ENCODE measurements at places on chromosomes 11 and 22.

- no peak for DNase-seq
These were observed 43.2 kb downstream of the ARHGAP42 start for GRCh38 chr11:100730266-100730665.

GRCh38 chr22:42788466-42788865 lies 67.8 kb upstream of the A4GALT start:
- DNase-seq = no peak

DNA sequence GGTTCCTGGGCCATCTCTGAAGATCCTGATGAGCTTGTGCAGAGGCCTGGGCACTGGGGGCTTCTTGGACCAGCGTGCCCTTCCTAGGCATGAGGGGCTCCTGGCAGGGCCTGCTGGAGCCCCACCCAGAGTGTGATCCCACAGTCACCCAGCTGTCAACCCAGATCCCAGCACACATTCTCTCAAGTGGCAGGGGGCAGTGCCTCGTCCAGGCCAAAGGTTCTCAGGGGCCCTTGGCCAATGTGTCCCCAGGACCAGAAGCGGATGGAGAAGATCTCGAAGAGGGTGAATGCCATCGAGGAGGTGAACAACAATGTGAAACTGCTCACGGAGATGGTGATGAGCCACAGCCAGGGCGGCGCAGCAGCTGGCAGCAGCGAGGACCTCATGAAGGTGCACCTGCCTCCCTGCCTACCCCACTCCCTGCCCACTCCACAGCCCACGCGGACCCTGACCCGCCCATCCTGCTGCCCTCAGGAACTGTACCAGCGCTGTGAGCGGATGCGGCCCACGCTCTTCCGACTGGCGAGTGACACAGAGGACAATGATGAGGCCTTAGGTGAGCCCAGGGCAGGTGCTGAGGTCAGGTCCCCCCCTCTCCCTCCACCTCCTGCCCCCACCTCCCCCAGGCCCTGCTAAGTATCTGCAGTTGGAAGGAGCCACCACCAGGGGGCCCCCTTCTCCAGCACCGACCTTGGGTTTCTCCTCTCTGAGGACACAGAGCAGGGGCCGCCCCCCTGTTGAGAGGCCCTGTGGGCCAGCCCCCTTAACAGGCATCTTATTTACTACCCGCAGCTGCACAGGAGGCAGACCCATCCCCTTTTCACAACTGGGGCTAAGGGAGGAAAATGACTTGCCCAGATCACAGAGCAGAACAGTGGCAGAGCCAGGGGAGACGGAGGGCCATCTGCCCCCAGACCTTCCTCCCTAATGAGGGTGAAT lies 14.7 kb downstream of the GGA1 start:
- peak; percentile 28 for DNase-seq

DNA sequence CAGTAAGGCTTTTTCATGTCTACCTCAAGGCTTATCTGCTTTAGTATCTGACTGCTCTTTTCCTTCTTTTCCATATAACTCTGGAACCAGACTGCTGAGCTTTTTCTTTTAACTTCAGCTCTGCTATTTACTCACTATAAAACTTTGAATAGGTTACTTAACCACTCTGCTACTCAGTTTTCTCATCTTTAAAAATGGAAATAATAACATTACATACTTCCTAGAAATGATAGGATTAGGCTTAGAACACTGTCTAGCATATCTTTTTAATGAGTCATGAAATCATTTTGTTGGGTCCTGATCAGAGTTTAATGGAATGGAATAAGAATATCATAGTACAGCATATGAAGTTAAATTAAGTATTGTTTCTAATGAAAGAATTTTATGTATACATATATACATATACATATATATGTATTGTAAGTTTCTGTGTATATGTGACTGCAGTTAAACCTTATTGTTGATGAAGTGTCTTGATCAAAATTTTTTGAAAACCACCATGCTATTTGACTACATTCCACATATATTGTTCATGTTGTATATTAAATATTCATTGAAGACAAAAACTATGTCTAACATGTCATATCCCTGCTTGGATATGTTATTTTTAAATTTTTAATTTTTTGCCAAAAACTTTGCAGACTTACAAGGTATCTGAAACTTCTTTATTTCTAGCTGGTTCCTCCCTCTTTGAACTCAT lies 120.2 kb downstream of the METTL15 start:
- no peak for DNase-seq

GRCh38 chr11:103729617-103730016 lies 306.8 kb upstream of the DDI1 start:
- DNase-seq = no peak

- DNase-seq = no peak
These were observed 29.3 kb downstream of the LMO1 start for GRCh38 chr11:8234425-8234821.

- no peak for DNase-seq
These were observed 71.7 kb upstream of the DRD2 start for GRCh38 chr11:113546757-113547507.

GRCh38 chr11:103007521-103007920 lies 52.0 kb upstream of the MMP13 start:
- no peak for DNase-seq

DNA sequence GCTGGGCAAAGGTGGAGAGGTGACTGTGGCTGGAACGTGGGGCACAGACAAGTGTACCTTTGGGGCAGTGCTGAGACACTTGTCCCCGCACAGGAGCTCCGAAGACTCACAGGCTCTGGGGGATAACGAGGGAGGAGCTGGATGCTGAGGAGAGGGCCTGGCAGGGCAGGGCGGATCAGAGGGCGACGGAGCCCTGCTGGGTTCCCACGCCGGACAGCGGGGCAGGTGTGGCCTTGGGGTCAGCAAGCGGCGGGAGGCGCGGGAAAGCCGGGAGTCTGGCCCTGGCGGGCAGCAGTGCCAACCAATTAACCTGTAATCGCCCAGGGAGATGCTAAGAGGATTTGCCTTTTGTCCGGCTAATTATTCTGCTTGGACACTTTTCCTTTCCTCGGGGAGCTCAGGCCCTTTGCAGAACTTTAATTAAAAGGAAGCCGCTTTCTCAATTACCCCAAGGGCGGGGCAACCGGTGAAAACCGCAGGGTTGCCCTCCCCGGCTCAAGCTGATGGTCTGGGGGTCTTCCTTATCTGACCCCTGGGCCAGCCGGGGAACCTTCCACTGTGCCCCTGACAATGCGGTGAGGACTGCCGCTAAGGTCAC lies 71.5 kb downstream of the WNT7B start:
- DNase-seq = peak; percentile 25

GRCh38 chr11:46667043-46667481 lies 33.4 kb downstream of the ARHGAP1 start:
- no peak for DNase-seq

GRCh38 chr22:49892226-49892899 lies 25.9 kb downstream of the ALG12 start:
- no peak for DNase-seq

- no peak for DNase-seq
These were observed 14.2 kb upstream of the CABP7 start for GRCh38 chr22:29705651-29706050.

DNA sequence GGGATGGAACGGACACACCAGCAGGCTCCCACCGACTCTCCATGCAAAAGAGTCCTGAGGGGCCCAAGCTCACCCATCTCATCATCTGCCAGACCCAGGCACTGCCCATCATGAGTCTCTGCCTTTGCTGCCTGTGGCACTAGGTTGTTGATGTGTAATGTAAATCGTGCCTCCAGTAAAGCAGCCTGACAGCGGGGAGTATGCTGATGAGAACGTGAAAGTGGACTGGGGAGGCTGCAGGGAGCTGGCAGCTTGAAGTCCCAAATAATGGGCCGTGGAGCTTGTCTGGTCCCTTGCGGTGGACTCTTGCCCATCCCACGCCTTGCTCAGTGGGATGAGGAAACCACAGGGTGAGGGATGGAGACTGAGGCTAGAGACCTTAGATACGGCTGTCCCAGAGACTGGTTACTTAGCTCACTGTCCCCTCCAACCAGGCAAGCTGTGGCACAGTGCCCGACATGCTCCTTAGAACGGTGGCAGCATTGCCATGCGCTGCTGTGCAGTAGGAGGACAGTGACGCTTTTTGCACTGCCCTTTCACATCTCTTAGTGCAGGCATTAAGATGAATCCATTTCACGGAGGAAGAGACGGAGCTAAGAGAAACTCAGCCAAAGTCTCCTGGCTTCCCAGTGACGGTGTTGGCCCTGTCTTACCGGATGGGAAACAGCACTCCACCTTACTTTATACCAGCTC lies 39.6 kb upstream of the PLET1 start:
- no peak for DNase-seq

GRCh38 chr11:129458278-129458677 lies 82.6 kb downstream of the BARX2 start:
- no peak for DNase-seq

GRCh38 chr11:36057379-36058042 lies 113.6 kb downstream of the LDLRAD3 start:
- DNase-seq = no peak

DNA sequence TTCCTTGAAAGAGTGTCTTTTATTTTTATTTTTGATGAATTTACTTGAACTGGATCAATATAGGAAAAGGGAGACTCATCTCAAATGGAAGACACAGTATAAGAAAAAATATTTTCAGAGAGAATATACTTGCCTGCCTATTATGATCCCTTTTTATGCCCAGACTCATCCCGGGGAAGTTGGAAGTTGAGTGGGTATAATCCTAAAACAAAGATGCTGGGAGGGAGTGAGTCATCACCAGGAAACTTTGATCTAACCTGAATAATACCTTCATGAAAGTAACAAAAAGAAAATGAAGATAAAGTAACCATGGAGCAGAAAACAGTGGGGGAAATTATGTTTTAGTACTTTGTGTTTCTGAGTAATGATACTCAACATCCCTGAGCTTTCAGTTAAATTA lies 1514.0 kb downstream of the FAM181B start:
- no peak for DNase-seq

DNA sequence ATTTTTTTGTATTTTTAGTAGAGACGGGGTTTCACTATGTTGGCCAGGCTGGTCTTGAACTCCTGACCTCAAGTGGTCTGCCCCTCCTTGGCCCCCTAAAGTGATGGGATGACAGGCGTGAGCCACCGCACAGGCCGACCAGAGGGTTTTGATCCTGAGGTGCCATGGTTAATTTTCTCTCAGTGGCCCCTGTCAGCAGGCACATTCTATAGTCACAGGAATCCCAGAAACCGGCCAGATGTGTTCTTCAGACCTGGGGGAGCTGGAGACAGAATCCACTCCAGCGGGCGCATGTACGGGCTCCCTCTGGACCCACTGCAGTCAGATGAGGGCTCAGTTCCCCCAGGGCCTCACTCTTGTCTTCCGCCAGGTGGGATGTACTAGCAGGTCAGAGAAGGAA lies 17.0 kb downstream of the IGLL1 start:
- no peak for DNase-seq

- DNase-seq = no peak
These were observed 126.1 kb upstream of the TEAD1 start for GRCh38 chr11:12547953-12548650.

- no peak for DNase-seq
These were observed 320.9 kb upstream of the PITPNB start for GRCh38 chr22:28239941-28240340.

DNA sequence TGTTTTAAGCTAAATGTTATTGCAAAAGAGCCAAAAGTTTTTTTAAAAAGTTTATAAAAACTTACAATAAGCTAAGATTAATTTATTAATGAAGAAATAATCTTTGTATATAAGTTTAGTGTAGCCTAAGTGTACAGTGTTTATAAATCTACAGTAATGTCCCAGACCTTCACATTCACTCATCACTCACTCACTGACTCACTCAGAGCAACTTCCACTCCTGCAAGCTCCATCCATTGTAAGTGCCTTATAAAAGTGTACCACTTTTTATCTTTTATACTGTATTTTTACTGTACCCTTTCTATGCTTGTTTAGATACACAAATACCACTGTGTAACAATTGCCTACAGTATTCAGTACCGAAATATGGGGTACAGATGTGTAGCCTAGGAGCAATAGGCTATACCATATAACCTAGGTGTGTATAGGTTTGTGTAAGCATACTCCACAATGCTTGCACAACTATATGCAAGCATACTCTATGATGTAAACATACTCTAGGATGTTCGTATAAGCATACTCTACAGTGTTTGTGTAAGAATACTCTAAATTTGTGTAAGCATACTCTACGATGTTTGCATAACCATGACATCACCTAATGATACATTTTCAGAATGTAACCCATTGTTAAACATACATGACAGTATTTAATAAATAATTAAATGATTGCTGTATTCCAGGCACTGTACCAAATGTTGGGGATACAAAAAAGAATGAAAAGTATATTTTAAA lies 953.0 kb downstream of the KCNA4 start:
- no peak for DNase-seq

All from NCI-H146 (cell line).